Fibroblast of mammary gland (primary cell): ENCODE measurements at places on chromosomes 2 and 18.
A peak's percentile ranks its signal among the peaks of the same experiment; 100 is the strongest.

DNA sequence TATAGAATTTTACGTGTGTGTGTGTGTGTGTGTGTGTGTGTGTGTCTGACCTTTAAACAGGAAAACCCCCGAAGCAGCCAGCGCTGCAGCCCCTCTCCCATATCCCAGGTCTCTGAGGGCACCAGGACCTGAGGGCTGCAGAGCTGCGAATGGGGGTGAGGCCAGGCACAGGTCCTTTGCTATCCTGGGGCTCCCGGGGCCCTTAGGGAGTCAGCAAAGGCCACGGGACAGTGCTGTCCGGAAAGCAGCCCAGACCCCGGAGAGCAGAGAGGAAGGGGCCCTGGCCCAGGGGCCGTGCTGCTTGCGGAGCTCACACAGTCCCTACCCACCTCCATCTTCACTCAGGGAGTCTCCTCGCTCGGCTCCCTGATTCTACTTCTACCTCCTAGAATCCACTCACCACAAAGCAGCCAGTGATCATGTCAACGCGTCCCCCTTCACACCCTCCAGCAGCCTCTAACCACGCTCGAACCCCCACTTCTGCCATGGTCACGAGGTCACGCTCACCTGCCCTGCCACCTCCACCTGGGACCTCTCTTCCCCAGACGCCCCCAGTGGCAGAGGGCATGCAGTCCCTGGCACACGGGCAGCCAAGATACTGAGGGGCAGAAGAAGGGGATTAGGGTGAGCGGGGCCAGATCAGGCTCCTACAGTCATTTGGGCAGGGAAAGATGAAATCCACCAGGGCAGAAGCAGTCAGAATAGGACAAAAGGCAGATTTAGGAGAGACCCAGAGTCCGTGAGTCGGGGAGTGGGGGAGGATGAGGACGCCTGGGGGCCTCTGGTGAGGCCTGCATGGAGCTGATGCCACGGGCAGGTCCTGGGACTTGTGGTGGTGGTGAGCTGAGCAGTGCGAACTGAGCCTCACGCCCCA, 86.7 kb downstream of the USP40 start:
- DNase-seq, result no peak

DNA sequence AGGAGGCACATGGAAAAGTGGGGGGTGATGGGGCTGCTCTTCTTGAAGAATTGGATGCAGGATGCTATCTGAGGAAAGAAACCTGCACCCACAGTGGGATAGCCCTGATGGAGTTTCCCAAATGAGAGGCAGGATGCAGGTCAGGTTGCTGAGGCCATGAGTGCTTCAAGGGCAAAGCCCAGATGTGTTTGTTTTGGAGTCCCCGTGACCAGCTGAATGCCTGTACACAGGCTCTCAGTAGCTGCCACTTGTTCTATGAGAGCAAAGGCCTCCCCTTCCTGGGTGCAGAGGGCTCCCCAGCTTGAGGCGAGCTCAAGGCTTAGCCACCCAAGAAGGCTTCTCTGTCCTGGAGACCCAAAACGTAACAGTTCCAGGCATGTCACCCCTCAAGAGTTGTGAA, 192.7 kb downstream of the SEPTIN10 start:
- DNase-seq, result no peak

DNA sequence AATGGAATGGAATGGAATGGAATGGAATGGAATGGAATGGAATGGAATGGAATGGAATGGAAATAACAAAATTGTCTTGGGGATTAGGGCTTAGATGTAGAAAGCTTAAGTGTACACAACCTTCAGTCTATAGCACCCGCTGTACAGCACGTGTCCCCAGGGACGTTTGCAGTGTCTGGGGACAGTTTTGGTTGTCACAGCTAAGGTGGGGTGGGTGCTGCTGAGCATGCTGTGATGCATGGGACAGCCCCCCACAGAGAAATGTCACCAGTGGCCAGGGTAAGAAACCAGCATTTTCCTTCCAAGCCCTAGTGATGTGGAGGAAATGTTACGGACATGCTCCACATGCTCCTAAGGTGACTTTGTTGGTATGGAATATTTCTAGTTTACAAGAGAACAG, 70.8 kb downstream of the SH3RF3 start:
- DNase-seq, result no peak

DNA sequence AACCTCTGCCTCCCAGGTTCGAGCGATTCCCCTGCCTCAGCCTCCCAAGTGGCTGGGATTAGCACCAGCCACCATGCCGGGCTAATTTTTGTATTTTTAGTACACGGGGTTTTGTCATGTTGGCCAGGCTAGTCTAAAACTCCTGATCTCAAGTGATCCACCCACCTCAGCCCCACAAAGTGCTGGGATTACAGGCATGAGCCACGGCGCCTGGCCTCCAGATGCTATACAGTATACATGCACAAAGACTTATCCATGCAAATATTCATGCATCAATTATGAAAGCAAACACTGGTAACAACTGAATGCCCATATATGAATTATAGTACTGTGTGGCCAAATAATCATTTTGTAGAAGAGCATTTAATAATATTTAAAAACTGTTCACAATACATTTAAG, 36.0 kb upstream of the SOS1 start:
- no peak for DNase-seq

DNA sequence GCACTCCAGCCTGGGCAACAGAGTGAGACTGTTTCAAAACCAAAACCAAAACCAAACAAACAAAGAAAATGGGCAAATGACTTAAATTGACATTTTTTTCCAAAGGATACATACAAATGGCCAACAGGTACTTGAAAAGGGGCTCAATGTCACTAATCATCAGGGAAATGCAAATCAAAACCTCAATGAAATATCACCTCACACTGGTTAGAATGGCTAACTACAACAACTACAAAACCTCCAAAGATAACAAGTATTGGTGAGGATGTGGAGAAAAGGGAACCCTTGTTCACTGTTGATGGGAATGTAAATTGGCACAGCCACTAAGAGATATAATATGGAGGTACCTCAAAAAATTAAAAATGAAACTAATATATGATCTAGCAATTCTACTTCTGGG, 213.2 kb upstream of the HS6ST1 start:
- DNase-seq, result peak; percentile 25

DNA sequence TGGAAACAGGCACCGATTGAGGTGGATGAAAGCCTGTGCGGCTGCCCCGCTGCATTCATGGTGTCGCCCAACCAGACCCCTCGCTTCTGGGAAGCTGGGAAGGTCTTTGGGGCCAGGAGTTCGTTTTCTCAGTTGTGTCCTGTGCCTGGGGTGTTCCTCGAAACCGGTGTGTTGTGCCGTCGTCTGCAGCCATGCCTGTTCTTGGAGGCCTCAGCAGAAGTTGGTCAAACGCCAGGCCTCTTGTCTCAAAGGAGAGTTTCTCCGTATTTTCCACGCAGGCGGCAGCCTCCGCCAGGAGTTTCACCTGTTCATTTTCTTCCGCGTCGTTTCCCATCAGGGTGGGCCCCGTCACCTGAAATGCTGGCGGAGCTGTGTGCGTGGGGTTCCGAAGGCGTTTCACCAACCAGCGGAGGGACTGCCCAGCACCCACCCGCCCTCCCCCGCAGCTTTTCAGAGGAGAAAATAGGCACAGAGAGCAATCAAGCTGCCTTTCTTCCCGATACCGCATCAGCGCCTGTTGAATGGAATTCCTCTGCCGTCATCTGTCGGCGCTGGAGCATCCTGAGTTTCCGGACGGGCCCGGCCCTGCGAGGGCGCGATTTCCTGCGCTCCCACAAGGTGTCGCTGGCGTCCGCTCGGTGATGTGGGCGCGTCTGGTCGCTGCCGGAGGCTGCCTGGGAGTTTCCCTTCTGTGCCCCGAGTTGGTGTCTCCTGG, 17.0 kb upstream of the NFATC1 start:
- DNase-seq, result peak; percentile 60

DNA sequence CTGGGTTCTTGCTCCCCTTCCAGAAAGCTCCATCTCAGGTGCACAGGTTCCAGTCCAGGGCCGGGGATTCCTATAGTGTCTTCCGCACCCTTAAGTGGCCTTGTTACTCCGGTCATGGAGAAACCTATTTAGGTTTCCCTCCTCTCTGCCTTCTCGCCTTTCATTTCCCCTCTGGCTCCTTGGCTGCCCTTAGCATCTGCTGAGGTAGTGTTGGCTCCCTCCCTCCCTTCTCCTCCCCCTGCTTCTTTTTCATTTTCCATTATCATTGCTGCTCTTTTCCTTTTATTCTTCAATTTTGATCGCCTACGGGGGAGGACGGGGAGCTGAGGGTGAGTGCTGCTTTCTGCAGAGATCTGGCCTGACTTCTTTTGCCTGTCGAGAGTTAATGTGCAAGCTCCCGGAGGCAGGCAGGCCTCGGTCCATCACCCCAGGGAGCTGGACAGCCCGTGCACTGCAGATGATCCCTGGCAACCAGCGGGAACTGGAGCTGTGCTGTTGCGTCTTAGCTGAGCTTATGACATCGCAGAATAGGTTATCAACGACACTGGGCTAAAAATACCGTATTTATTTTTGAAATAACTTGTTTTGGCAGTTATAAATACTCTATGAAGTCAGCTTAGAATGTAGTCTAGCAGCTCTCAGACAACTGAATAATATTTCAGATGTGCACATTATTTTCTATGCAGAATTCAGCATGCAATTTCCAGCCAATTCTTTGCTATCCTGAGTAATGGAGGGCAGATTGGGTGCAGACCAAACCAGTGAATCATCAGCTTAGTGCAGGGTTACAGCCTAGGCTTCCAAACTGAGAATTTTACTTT, 141.9 kb downstream of the SLC4A3 start:
- DNase-seq, result peak; percentile 46

DNA sequence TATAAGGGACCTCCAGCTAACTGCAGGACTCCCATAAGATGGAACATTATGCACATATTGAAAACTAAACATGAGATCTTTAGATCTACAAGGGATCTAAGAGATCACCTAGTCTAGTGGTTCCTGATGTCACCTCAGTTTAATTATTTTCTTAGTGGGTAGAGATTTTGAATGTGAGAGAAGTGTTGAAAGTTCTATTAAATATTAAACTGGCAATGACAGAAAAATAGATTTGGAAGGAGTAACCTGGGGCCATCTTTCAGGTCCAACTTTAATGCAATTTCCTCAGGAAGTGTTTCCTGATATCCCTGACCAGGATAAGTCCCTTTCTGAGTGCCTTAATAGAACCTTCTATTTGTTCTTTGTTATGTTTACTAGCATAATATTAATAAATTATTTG, 29.1 kb upstream of the CPS1 start:
- DNase-seq, result no peak

GRCh38 chr18:63553081-63553480, 10.9 kb downstream of the SERPINB12 start:
- peak; percentile 83 for DNase-seq

- peak; percentile 16 for DNase-seq
Observed at GRCh38 chr2:23620841-23621341, 235.9 kb downstream of the KLHL29 start.

DNA sequence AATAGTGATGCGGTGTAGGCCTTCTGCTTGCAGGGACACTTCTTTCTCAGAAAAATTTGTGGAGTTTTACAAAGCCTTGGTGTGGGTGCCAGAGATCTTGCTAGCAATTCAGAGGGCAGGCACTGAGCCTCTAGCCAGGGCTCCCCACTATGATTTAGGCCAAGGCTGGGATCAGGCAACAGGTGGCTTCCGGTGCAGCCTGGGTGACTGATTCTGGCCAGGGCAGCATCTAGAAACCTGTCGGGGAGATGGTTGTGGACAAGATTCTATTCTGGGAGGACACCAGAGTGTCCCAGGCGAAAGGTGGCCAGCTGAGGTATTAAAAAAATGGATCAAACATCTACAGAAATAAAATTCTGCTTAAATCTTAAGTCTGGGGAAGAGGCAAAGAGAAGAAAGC, 21.5 kb upstream of the TNP1 start:
- DNase-seq, result no peak

- DNase-seq, result peak; percentile 50
Observed at GRCh38 chr18:9824474-9824832, 61.3 kb upstream of the TXNDC2 start.

GRCh38 chr2:232501331-232501771, 13.7 kb upstream of the ECEL1 start:
- DNase-seq, result no peak

- DNase-seq, result no peak
Observed at GRCh38 chr2:185771396-185771795, 32.8 kb downstream of the FSIP2 start.

- peak; percentile 94 for DNase-seq
Observed at GRCh38 chr2:199459286-199460100, 1.8 kb upstream of the SATB2 start.

- no peak for DNase-seq
Observed at GRCh38 chr2:103292573-103292972, 530.7 kb downstream of the TMEM182 start.

DNA sequence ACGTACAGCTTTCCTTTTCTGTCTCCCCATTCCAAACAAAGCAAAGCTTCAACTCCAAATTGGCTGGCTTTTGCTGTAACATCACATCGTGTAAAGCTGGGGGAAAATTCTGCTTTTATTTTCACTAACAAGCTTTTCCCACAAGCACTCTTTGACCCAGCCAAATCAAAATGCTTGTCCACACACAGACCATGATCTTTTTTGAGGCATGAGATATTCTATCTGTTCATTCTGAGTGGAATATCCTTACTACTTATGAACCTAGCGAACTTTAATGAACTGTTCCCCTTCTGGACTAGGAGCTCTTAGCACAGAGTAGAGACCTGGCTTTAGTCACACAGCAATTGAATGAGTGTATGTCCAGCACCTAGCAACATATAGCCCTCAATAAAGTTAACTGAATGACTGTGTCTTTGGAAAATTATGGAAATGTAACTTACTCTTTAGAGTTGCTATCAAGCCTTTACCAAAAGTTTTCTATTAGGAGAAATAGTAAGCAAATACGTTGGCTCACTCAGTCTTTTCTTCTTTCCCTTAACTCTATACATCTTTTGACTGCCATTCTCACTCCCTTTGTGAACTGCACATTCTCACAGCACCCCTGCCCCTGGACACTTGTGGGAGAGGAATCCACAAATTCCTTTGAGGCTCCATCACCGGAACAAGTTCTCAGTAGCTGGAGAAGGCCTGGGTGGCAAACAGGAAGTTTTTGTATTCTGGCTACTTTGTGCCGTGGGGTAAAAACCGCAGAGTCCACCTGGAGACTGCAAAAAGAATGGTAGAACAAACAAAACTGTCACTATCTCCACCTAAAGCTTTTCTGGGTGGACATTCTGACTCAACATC, 1.3 kb upstream of the UBE2E3 start:
- DNase-seq, result peak; percentile 33

GRCh38 chr18:24843123-24843522, 382.7 kb downstream of the HRH4 start:
- DNase-seq, result no peak

DNA sequence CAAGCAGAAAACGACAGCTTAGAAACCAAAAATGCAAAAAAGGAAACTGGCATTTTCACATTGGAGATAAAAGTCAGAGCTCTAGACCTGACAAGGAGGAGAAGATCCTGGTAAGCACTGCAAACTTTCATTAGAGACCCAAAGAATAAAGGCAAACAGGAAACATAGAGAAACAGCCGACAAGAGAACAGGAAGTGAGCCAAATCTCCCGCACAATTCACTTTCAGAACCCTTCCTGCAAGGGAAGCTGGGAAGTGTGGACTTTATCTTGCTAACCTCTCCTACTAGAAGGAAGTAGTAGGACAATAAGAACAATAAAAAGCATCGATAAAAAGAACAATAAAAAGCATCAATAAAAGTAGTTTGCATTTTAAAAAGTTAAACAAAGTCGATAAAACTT, 417.8 kb upstream of the SPHKAP start:
- DNase-seq, result no peak

- DNase-seq, result peak; percentile 72
Observed at GRCh38 chr2:171878481-171878993, 15.5 kb downstream of the SLC25A12 start.

- DNase-seq, result no peak
Observed at GRCh38 chr2:30692829-30693275, 114.4 kb downstream of the CAPN13 start.
